ENCODE measurements at places on chromosomes 4 and X. TPM values are rescaled to one million over a fixed set of nuclear protein-coding genes. Genes with fewer than 3 reads are reported as not detected.

The DCX gene
- not detected for total RNA-seq

DNA sequence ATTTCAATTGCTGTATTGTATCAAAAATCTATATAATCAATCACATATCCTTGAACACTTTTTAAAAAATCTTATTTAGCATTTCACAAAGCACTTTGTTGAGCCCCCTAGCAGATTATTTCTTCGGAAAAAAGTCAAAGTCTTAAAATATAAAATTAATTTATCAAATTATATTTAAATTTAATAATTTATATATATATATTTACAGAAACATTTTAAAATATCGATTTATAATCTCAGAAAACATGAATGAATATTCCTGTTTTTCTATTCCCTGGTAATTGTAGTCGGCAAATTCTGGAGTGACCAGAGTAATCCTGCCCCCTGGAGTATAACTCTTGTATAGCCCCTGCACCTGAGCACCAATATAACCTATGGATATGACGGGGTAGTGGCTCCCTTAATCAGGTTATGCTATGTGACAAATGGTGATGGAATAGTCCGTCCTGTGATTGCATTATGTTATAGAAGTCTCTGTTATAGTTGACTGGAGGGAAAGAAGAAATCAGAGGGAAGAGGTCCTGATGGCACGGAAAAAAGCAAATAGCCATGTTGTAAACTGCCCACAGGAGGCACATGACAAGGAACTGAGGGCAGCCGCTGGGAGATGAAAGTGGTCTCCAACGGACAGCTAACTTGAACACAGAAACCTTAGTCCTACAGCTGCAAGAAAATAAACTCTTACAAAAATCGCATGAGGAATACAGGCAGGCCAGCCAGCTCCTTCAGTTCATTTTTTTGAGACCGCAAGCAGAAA lies 1092.3 kb downstream of the ARAP2 start:
- no peak for DNase-seq

- DNase-seq = no peak
Observed at GRCh38 chr4:71864380-71864779, 80.5 kb upstream of the GC start.

DNA sequence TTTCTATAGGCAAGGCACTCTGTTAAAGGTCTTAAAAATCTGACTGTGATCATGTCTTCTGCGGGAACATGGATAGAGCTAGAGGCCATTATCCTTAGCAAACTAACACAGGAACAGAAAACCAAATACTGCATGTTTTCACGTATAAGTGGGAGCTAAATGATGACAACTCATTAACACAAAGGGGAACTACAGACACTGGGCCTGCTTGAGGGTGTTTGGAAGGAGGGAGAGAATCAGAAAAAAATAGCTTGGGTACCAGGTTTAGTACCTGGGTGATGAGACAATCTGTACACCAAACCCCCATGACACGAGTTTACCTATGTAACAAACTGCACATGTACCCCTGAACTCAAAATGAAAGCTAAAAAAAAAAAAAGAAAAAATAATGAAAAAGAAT lies 12.1 kb downstream of the SLC7A11 start:
- no peak for DNase-seq

The SLC34A2 gene
- 0.18 TPM for total RNA-seq

- DNase-seq = no peak
Observed at GRCh38 chr4:8939160-8939839, 67.7 kb upstream of the HMX1 start.

The COL4A6 gene
- total RNA-seq = 13.7 TPM

GRCh38 chrX:47563801-47564315 lies 2.9 kb downstream of the ARAF start:
- no peak for DNase-seq

DNA sequence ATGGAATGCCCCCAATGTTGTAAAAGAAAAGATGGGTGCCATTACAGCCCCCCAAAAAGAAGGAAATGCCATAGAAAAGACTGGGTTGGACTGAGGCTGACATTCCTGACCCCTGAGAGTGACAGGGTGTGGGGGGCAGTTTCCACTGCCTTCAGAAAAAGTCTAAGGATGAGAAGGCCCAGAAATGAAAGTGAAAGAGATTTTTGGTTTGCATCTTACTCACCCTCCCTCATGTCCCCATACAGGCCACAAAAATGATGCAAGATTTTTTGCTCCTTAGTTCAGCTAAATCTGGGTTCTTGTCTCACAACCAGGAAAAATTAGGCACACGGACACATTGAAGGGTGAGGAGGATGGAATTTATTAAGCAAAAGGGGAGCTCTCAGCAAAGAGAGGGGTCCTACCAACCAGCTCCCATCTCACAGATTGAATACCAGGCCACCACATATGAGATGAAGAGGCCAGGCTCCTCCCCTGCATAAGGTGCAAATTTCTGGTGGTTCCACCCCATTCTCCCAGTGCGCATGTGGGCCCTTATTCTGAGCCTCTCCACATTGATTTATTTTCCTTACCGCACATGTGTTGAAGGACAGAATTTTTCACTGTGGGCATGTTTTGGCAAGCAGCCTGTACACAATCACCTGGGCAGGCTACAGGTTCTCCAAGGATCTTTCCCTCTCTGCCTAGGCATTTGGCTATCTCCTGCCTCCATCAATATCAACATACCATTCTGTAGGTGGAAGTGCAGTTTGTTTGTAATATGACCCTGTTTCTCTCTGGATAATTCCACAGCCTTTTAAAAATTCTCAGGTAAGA lies 18.8 kb downstream of the PPP4R3C start:
- no peak for DNase-seq

- no peak for DNase-seq
Observed at GRCh38 chrX:131938749-131939148, 84.4 kb upstream of the STK26 start.

DNA sequence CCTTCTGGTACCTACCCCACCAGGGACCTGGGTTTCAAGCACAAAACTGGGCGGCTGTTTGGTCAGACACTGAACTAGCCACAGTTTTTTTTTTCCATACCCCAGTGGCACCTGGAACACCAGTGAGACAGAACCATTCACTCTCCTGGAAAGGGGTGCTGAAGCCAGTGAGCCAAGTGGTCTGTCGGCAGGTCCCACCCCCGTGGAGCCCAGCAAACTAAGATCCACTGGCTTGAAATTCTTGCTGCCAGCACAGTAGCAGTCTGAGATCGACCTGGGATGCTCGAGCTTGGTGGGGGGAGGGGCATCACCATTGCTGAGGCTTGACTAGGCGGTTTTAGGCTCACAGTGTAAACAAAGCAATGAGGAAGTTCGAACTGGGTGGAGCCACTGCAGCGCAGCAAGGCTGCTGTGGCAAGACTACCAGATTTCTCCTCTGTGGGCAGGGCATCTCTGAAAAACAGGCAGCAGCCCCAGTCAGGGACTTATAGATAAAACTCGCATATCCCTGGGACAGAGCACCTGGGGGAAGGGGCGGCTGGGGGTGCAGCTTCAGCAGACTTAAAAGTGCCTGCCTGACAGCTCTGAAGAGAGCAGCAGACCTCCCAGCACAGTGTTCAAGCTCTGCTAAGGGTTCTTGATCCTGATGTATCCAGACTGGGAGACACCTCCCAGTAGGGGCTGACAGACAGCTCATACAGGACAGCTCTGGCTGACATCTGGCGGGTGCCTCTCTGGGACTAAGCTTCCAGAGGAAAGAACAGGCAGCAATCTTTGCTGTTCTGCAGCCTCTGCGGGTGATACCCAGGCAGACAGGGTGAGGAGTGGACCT lies 223.0 kb downstream of the COX18 start:
- no peak for DNase-seq

- DNase-seq = no peak
Observed at GRCh38 chr4:56129431-56129861, 180.7 kb downstream of the CEP135 start.

GRCh38 chrX:153873282-153874084 lies 12.5 kb downstream of the L1CAM start:
- DNase-seq = no peak

All from left cardiac atrium (tissue), 4 donors.